Sciatic nerve (tissue), 2 donors: ENCODE measurements at places on chromosomes 6 and 20.

DNA sequence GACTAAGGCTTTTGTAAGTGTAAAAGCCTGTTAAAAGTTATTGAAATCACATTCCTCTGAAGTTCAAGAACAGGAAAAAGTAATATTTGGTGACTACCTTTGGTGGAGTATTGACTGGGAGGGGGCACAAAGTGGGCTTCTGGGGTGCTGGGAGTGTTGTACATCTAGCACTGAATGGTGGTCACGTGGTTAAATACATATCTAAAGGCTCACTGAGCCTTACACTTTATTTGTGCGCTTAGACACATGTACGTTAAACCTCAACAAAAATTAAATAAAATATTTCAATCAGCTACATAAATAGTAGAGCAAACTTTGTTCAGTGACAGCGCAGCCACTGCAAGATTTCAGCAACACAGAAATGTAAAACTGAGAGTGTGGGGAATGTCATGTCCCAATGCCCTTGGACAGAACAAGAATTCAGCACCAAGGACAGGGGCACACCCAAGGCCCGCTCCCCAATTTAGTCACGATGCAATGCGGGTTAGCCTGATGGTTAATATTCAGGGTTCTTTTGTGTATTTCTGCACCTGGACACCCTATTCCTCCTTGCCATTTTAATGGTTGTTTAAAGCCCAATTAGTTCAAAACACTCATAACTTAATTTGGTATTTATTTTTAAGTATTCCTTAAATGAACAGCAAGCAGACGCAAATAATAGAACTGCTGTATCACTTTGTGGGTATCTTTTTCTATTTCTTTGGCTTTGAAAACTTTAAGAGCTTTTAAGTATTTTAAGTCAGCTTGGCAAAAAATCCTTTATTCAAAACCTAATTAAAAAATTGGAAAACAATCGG lies 37.4 kb downstream of the ANGPT4 start:
- DNase-seq: no peak

DNA sequence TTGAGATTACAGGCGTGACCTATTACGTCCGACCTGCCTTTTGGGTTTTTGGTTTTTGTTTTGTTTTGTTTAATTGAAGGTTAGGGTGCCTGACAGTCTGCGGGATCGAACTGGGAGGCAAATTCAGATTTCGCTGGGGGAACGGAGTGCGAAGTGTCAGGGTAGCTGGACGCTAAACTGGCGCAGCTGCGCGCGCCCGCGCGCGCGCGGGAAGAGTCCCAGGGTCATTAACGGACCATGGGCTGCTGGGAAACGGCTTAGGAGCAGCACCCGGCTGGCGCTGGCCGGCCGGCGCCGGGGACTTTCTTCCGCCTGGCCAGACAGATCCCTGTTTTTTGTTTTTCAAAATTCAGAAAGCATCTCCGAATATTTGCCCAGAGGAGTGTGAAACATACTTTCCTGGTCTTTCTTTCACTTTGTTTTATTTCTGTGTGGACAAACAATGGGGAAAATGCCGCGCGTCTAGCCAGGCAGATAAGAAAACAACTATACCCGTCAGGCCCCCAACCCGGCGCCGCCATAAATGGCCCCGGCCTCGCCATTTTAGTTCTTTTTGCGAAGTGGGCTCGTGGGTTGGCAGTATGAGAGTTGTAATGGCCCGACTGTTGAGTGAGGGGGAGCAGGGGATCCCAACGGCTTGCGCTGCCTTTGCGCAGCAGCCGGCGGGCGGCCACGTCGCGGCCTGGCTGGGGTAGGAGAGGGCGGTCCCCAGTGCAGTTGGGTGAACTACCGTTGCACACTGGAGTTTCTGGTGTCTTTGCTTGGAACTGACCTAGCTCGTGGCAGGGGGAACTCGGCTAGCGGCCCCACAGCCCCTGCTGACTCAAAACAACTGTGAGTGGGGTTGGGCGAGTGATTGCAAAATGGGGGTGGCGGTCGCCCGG lies 7.1 kb downstream of the HSPA1B start:
- peak; percentile 91 for DNase-seq

GRCh38 chr6:46262928-46263706 lies 92.3 kb upstream of the ENPP5 start:
- DNase-seq: no peak

DNA sequence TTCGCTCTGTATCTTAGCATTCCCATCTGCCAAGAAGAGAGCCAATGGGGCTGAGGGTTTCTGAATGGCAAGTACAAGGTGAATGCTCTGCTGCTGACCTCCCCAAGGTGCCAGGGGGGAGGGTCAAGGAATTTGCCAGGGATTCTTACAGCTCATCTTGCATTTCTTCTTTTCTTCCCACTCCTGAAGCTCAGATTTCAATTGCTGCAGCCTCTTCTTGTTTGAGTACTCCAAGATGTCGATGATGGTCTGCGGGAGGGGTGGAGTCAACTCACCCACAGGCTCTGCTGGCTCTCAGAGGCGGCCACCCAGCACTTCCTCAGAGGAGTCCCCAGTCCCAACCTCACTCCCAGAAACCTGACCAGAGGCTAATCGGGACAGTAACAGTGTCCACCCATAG lies 12.4 kb downstream of the C20orf96 start:
- DNase-seq: peak; percentile 59

GRCh38 chr20:90651-91050 lies 3.2 kb downstream of the DEFB125 start:
- DNase-seq: no peak

GRCh38 chr6:149961728-149962425 lies 1.9 kb upstream of the ULBP1 start:
- DNase-seq: no peak

- no peak for DNase-seq
Measured at GRCh38 chr20:62703853-62704228, 4.8 kb upstream of the NTSR1 start.

DNA sequence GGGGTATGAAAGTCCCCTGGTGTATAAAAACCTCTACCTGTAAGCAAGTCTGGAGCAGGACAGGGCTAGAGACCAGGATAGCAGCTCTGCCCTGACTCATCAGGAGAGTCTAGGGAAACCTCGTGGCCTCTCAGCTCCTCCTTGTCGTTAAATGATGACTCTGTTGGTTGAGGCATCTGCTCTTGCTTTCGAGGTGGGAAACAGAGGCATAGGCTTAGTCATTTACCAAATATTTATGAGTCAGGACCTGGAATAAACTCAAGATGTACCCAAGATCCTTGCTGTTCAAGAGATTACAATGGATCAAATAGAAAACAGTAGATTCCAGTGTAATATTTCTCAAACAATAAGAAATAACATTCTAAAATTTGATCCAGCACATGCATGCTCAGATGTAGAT lies 5.5 kb downstream of the MANBAL start:
- DNase-seq: no peak

- no peak for DNase-seq
Measured at GRCh38 chr6:39053016-39053624, 4.5 kb downstream of the GLP1R start.

DNA sequence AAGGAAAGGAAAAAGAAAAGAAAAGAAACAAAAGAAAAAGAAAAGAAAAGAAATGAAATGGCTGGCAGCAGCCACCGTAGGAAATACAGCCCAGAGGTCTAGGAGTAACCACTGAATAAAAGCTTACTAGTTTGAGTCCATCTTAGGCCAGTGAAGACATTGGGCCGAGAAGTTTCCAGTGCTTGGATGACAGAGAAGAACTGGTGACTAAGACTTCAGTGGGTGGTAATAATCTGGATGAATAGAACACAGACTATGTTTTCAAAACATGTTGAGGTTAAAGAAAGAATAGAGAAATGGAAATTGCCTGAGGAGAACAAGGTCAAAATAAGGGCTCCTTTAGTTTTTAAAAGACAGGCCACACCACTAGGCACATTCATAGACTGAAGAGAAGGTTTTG lies 198.8 kb downstream of the ATXN1 start:
- no peak for DNase-seq

DNA sequence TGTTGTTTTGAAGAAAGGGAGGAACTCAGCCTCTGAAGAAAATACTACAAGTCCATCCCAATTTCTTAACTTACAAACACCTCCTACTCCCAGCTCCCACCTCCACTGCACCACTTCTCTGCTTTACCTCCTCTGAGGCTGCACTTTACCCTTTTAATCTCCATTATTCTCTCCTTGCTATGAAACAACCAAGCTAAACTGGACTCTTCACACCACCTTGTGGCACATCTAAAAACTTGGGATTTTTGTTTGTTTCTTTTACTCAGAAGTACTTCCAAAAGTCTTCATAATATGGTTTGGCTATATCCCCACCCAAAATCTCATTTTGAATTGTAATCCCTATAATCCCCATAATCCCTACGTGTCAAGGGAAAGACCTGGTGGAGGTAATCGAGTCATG lies 142.2 kb downstream of the MOXD1 start:
- DNase-seq: no peak

GRCh38 chr6:11232770-11233626 lies 530 bp upstream of the NEDD9 start:
- DNase-seq: no peak

DNA sequence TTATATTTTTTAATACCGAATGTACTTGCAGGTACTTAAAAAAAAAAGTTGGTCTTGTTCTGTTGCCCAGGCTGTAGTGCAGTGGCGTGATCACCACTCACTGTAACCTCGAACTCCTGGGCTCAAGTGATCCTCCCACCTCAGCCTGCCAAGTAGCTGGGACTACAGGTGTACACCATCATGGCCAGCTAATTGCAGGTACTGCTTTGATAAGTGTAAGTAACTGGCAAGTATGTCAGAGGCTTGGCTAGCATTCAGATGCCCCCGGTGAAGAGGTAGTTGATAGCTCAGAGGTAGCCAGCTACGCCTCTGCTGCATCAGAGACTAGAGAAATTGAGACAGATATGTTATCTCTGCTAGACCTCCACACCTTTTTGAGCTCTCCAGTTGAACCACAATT lies 40.5 kb downstream of the BTBD9 start:
- no peak for DNase-seq

DNA sequence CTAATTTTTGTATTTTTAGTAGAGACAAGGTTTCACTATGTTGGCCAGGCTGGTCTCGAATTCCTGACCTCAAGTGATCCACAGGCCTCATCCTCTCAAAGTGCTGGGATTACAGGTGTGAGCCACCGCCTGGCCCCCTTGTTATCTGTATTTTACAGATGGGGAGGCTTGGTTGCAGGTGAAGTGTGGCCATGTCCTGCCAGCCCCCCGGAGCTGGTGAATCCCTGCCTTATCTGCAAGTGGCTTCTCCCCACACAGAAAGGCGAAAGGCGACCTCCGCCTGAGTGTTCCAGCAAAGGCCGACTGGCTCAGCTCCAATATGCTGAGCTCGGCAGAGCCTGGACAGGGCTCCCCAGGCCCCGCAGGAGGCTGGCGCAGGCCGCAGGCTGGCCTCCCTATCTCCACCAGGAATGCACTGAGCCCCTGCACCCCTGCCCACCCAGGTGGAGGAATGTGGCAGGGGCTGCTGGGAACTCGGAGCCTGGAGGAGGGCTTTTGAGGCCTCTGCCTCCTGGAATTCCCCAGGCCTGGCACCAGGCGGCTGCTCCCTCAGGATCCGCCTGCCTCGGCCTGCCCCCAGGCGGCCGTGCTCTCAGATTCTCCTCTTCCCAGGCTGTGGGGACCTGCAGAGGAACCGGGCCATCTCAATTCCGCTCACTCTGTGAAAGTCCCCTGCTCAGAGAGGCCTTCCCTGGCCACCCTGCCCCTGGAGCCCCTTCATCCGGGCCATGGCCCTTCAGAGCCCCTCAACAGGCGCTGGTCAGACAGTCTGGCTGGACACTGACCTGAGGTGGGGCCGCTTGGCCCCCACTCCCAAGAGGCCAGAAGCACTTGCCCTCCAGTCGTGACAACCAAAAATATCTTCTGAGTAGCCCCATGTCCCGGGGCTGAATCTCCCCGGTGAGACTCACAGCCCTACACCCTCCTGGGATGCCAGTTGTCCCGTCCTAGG lies 9.3 kb upstream of the LAMA5 start:
- no peak for DNase-seq

DNA sequence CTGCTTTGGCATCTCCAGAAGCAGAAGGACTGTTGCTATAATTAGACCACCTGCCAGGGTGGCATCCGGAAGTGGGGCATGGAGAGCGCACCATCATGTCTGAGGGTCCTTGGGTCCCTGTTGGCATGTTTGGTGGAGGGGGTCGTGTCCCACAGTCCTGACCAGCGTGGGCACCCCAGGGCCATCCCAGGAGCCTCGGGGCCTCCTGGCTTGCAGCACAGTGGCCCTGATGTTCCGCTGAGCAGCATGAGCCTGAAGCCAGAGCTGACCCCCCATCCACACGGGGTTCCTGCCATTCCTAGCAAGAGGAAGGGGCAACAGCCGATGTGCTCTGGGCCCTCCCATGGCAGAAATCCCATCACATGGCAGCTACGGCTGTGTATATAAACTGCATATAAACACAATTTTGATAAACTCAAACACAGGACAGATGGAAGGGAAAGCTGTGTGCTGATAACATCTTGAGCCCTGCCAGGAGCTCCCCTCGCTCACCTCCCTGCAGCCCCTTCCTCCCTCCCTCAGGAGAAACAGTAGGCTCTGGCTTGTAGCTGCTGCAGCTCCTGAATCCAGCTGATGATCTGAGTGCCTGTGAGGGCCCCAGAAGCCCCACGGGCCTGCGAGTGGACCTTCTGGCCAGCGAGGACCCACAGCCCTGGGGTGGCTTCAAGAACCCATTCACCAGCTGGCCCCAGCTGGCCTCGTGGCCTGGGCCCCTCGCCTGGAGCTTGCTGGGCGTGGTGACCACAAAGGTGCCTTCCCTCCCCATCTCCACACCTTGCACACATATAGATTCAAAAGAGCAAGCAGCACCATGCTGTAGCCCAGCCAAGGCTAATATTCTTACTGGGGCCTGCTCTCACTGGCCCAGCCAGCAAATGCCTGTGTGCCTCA lies 321.6 kb downstream of the CDH4 start:
- no peak for DNase-seq

GRCh38 chr6:34494973-34495372 lies 29.1 kb downstream of the PACSIN1 start:
- DNase-seq: no peak

GRCh38 chr6:30544666-30545272 lies 11.5 kb downstream of the GNL1 start:
- no peak for DNase-seq

- no peak for DNase-seq
Measured at GRCh38 chr20:32249030-32249738, 28.3 kb upstream of the KIF3B start.

- no peak for DNase-seq
Measured at GRCh38 chr6:72218125-72218524, 331.8 kb downstream of the RIMS1 start.

DNA sequence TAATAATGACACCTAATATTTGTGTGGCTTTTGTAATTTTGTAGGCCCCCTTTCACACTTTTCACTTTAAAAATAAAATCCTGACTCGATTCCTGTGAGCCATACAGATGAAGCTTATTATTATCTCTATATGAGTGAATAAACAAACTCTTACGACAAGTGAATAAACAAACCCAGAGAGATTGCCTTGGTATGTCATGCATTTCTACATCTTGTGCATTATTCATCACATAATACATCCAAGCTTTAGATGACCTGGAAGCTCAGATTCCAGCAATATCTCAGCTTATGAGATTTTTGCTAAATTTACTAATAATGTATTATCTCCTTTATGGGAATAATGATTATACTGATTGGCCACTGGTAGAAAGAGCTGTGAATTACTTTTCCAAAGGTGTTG lies 248.2 kb downstream of the TBX18 start:
- DNase-seq: no peak
